ENCODE measurements at places on chromosomes 12 and 14.

DNA sequence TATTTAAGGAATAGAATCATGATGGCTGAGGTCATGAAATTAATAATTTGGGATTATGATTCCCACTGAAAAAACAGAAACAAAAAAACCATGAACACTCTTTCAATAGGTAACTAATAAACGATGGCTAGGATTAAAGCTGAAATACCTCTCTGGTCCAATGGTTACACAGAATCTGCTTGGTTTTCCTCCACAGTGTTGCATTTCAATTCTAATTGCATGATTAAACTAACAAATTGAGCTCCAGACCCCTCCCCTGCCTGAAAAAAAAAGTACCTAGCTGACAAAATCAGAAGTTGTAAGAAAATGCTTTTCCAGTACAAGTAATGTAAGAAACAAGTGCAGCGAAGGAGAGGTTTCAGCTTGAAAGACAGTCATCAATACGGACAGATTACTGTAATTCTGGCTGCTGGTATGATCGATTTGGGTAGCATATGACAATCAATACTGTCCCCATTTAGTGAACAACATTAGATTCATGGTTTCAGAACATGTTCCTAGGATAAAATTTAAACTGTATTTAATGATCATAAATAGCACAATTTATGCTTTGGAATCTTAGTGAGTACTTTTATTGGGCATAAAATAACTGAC is 32.0 kb downstream of the INSM2 start:
- no peak for DNase-seq

- DNase-seq = no peak
Observed at GRCh38 chr14:50766338-50766886, 64.5 kb downstream of the NIN start.

- DNase-seq = no peak
Observed at GRCh38 chr14:79721399-79722084, 489.8 kb downstream of the DIO2 start.

- peak; percentile 52 for DNase-seq
Observed at GRCh38 chr12:45216230-45216982, 511 bp downstream of the ANO6 start.

- no peak for DNase-seq
Observed at GRCh38 chr12:88237954-88238353, 95.8 kb downstream of the TMTC3 start.

DNA sequence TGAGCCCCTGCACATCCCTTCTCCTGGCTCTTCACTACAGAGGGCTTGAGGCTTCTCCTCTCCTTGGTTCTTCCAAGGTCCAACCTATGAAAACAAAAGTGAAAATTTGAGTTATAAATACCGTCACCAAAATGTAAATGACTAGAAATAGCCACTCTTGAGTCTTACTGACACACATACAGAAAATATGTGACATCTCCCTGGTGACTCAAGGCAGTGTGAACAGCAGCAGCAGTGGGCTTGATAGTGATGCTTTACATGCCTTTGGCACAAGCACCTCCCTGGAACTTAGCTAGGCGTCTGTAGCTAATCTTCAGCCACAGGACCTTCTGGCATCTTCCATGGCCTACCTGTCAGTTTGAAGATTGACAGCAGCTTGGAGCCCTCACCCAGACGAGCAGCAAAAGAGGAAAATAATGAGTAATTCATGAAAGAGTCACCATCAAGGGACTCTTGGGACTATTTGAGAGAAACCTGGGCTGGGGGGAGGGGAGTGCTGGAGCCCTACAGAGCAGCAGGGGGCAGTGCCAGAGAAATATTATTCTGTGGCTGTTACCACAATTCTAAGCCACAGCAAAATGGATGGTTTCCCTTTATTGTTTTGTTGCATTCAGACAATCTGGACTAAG is 158.0 kb downstream of the KCNK10 start:
- no peak for DNase-seq

- DNase-seq = no peak
Observed at GRCh38 chr12:93737457-93738198, 60.5 kb downstream of the CRADD start.

- no peak for DNase-seq
Observed at GRCh38 chr12:66984962-66985361, 284.2 kb upstream of the CAND1 start.

- DNase-seq = no peak
Observed at GRCh38 chr12:42810006-42810405, 220.5 kb upstream of the PRICKLE1 start.

GRCh38 chr12:80565271-80565670 is 121.2 kb downstream of the PTPRQ start:
- no peak for DNase-seq

- DNase-seq = no peak
Observed at GRCh38 chr12:38745601-38746000, 159.8 kb downstream of the CPNE8 start.

- no peak for DNase-seq
Observed at GRCh38 chr12:59886131-59886733, 290.4 kb downstream of the SLC16A7 start.

DNA sequence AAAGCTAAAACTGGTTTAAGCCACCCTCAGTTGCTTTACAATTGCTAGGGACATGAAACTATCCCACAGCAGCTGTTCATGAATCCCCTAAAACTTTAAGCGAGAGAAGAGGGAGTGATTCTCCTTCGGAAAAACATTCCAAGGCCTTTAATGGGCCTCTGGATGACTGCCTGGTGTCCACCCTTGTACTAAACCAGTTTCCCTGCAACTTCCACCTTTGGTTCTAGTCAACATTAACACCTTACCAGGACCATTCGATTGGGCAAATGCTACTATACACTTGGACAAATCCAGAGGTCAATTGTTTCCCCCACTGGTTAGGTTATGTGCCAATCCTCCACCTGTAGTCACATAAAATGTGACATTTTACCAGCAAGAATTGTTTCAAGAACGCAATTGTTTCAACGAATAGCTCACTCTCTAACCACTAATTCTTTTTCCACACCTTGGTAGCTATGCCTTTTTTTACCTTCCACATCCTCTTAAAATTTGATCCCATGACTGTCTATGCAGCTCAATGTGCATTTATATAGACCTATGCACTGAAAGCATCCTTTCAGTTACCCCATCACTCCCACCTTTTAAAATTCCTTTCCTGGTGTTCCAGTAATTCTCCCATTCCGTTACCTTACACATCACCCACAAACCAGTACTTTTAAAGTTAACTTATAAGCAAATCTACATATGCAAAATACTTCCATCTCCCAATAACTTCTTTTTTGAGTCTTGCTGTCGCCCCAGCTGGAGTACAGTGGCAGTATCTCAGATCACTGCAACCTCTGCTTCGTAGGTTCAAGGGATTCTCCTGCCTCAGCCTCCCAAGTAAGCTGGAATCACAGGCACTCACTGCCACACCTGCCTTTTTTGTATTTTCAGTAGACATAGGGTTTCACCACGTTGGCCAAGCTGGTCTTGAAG is 3.6 kb downstream of the UBC start:
- no peak for DNase-seq

GRCh38 chr12:113676547-113676946 is 204.9 kb upstream of the LHX5 start:
- DNase-seq = no peak

- DNase-seq = peak; percentile 66
Observed at GRCh38 chr12:23204933-23205778, 580.2 kb downstream of the ETNK1 start.

- DNase-seq = no peak
Observed at GRCh38 chr14:100434911-100435438, 111.8 kb downstream of the SLC25A47 start.

DNA sequence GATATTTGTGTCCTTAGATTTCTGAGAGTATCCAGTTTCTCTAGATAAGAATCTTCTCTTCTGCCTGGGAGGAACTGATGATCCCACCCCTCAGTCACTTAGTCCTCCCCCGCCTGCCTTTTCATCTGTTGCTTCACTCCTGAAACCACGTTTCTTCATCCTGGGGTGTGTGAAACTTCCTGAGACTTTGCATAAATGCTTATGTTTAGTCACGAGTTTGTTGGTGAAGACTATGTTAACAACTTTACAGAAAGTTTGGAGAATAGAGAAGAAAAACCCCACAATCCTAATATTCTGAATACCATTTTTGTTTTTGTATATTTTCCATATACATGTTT is 33.2 kb downstream of the MARK3 start:
- no peak for DNase-seq

DNA sequence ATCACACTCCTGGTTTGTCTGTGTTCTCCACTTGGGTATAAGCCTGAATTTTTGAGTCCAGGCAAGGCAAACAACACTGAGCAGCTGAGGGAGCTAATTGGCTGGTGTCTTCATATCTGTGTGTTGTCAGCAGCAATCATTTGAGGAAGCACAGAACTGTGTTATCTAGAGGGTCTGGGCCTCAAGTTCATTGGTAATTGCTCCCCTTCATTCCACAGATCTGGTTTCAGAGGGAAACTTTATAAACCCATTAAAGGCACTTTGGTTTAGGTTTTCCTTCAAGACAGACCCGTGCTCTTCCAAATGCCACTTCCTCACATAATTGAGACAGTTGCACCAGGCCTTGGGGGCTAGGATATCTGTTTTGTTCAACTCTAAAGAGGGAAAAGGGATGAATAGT is 5.6 kb downstream of the DACT1 start:
- no peak for DNase-seq

GRCh38 chr12:47014474-47014873 is 64.9 kb upstream of the PCED1B start:
- no peak for DNase-seq

GRCh38 chr14:73718418-73719251 is 4.5 kb upstream of the PNMA1 start:
- DNase-seq = no peak

DNA sequence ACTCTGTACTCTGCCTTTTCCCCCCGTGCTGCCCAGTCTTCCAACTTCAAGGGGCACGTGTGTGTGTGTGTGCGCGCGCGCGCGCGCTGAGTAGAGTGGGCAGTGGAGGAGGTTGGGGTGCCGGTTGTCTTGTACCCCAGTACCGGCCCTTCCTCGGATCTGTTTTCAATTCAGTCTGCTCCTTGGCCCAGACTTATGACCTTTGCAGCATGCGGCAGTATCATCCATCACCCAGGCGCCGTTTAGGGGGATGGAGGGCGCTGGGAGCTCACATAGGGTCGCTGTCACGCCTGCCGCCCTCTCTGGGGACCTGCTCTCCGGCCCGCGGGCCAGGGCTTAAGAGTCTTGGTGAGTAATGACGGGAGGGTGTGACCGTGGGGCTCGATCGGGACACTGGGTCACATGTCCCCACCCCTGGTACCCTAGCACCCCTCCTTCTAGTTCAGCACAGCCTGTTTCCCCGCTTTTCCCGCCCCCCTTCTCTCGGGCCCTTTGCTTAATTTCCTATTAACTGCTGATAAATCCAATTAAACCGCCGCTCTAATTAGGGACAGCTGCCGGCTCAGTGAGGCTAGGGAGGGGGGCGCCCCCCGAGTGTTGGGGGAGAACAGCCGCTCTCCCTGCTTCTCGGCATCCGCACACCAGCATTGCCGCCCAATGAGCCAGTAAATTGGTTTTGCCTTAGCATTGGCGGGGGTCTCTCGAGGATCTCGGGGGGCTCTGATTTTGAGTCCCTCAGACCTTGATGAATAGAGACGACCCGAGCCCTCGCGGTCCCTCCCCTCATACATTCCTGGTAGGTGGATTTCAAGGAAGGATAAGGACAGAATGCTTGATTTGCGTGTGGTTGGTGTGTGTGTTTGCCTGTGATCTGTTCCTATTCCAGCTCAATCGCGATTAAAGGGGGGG is 9.3 kb downstream of the STAC3 start:
- no peak for DNase-seq

- no peak for DNase-seq
Observed at GRCh38 chr12:22656376-22656775, 31.4 kb downstream of the ETNK1 start.

DNA sequence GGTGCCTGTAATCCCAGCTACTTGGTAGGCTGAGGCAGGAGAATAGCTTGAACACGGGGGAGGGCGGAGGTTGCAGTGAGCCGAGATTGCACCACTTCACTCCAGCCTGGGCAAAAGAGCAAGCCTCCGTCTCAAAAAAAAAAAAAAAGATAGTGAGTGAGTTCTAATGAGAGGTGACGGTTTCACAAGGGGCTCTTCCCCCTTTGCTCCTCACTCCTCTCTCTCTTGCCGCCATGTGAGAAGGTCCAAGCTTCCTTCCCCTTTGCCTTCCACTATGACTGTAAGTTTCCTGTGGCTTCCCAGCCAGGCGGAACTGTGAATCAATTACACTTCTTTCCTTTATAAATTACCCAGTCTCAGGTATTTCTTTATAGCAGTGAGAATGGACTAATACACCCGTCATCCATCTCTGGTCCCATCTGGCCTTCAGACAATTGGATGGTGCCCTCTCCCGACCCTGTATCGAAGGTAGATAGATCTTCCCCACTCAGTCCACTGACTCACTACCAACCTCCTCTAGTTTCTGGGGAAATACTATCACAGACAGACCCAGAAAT is 27.0 kb upstream of the RCOR1 start:
- no peak for DNase-seq

- DNase-seq = no peak
Observed at GRCh38 chr12:124531281-124531745, 36.1 kb downstream of the NCOR2 start.

- no peak for DNase-seq
Observed at GRCh38 chr14:56297449-56297848, 179.2 kb downstream of the PELI2 start.

DNA sequence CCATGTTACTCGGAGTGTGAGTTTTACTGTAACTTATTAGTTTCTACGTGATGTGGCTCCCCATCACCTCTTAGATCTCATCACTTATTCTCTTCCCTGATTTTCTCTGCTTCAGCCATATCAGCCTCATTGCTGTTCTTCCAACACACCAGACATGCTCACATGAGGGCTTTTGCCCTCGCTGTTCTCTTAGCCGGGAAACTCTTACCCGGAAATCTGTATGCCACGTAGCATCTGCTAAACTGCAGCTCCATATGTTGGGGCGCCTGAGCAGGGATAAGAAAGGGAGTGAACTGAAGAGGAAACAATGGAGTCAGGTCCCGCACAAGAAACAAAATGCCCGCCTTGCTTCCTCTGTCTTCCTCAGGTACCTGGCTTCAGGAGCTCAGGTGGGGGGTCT is 16.6 kb downstream of the SMUG1 start:
- DNase-seq = no peak

- DNase-seq = no peak
Observed at GRCh38 chr14:61408498-61408897, 87.1 kb downstream of the PRKCH start.

DNA sequence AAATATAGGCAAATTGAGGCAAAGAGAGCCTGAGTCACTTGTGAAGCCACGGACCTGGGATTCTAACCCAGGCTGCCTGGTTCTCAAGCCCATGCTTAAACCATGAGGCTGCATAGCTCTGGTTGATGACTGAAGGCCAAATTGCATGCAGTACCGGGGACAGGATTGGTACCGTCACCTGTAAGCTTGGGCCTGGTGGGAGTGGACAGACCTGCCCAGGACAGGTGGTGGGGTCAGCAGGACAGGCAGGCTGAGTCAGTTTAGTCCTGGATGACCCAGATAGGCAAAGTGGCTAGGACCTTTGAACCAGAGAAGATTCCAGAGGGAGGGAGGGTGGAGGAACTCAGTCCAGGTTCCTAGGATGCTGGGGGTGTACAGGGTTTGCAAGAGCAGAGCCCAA is 25.8 kb downstream of the RIN3 start:
- no peak for DNase-seq

GRCh38 chr14:96252999-96253539 is 2.9 kb upstream of the BDKRB1 start:
- no peak for DNase-seq

Data from NCI-H774 (cell line).